ENCODE measurements at places on chromosomes 4 and X. TPM values are rescaled to one million over a fixed set of nuclear protein-coding genes. Genes with fewer than 3 reads are reported as not detected.

DNA sequence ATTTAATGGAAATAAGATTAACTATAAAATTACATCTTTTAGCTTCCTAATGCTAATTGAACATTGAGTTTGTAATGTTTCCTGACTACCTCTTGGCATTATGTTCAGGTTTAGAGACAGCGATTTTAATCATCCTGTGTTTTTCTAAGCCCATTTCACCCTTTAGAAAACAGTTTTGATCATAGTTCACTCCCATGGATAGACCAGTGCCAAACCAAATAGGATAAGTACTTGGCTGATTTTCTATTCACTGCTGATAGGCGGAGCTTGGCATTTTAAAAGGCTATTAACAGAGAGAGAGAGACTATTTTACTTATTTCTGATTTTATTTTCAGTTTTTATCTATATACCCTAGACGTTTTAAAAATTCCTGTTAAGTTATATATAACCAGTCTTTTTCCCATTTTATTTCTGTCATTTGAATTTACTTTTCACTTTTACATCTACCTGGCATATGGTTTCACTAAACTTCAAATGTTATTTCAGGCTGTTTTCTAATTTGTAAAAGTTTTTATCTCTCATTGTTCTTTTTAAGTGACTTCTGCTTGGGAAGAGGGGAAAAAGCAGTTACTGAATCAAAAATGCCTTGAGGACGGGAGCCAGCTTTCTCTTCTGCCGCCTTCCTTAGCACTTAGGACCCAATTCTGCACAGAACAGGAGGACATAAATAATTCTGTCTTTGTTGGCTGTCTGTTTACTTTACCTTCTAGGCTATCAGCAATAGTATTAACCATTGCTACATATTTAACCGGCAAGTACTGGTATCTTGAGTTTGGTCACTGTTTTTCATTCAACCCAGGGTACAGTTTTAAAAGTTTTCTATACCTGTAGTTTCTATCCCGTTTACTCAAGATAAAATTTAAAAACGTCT lies 46.4 kb downstream of the SGMS2 start:
- DNase-seq: no peak

DNA sequence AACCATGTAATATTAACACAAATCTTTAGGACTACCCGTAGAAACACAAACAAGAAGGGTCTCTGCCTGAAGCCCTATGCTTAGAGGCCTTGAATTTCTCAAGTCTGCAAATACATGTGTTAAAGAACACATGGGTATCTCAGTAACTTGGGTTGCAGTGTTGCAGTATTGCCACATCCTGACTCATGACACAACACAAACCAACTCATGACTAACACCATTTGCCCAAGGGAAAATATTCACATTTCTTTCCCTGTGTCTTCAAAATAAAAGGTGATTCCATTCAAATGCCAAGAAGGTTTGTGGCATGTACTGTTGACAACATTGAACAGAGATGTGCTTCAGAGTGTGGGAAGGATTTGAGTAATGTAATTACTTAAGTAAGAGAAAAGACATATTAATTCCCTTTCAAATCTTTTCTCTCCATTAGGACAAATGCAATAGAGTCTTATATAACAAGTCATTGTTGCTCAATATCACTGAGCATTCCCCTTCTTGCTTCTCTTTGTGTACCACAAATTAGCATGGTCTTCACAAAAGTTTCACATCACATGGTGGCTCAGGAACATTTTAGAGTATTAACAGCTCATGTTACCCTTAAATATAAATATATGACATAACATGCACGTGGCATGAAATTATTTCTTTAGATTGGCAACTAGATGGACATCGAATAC lies 487.1 kb downstream of the STPG2 start:
- no peak for DNase-seq

- DNase-seq: no peak
Observed at GRCh38 chrX:55598333-55598732, 24.9 kb upstream of the FOXR2 start.

The RAI2 gene
- 19.1 TPM for total RNA-seq

The RPS6KA6 gene
- 0.32 TPM for total RNA-seq

Measured in Right ventricle myocardium inferior (tissue), 1 donor.